Cerebellar cortex (tissue), 1 donor: ENCODE measurements at places on chromosomes 12 and 14.

- no peak for DNase-seq
Observed at GRCh38 chr14:68849416-68849815, 56.5 kb upstream of the ZFP36L1 start.

- peak; percentile 90 for DNase-seq
Observed at GRCh38 chr14:79915406-79915805, 295.9 kb downstream of the DIO2 start.

DNA sequence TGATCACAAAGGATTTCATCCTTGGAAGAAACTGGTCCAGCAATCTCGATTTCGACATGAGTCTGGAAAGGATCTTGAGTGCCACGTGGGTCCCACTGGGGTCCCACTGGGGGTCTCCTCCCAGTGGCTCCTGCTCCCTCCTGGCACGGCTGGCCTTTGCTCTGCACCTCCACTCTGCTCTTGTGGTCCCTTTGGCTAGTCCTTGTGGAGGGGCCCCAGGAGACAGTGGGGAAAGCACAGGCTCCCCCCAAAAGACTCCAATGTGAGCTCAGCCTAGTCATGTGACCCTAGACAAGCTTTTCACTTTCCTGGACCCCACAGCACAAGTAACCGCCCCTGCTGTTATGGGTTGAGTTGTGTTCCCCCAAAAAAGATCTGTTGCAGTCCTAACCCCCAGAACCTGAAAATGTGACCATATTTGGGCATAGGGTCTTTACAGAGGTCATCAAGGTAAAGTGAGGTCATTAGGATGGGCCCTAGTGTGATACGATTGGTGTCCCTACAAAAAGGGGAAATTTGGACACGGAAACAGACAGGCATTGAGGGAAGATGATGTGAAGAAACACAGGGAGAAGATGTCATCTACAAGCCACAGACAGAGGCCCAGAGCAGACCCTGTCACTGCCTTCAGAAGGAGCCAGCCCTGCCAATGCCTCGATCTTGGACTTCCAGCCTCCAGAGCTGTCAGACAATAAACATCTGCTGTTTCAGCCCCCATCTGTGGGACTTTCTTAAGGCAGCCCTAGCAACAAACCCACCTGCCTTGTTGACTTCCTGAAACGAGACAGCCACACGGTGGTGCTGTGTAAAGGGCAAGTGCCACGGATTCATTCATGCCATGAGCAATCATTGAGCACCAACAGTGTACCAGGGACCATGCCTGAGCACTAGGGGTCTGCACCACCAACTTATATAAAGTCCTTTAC lies 23.8 kb upstream of the PPP2R5C start:
- DNase-seq, result no peak

GRCh38 chr14:54622192-54622958 lies 55.4 kb downstream of the SAMD4A start:
- DNase-seq, result no peak

DNA sequence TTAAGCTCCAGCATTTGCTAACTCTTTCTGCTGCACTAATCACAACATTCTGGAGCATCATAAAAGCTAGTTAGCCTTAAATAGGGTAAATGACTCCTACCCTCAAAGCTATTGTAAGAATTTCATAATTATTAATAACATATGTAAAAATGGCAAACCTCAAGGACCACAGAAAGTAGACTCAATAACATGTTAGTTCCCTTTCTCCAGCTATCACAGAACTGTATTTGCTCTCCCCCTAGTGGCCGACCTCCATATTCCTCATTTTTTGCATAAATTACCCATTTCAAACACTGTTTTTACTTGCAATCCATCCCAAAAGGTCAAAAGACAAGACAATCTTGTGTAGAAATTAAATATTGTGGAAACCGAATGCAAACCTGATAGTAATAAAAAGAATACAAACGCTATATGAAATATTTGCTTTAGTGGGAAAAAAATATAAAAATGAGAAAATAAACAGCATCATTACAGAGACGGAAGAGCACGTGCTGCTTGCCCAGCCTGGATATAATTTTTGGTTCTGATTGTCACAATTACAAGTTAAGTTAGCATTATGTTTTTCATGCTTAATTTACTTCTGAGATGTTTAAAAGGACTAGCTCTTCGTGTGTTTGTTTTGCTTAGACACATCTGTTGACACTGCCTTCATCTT lies 97.9 kb downstream of the RERGL start:
- DNase-seq, result peak; percentile 26

GRCh38 chr14:23392613-23393012 lies 15.5 kb downstream of the MYH6 start:
- DNase-seq, result no peak

DNA sequence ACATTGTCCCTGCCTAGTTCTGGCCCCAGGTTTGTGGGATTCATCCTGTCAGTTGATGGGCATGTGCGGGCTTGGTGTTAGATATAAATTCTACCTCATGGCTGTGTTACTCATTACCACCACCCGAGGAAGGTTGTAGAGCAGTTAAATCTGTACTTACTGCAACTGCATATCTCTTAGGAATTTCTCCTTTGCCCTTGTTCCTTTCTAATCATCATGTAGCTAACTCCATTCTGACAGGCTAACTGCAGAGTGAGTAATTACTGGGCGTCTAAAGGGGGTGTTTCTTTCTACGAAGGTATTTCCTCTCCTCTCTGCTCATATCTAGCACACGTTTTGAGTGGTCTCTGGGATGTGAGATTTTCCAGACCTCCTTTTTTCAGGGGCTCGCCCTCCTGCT lies 1076.7 kb downstream of the TMTC2 start:
- DNase-seq, result no peak

GRCh38 chr14:75119056-75119455 lies 7.8 kb downstream of the NEK9 start:
- DNase-seq, result no peak

- no peak for DNase-seq
Observed at GRCh38 chr14:51491036-51491545, 160.6 kb upstream of the FRMD6 start.

GRCh38 chr14:89444516-89445125 lies 27.6 kb upstream of the FOXN3 start:
- DNase-seq, result no peak

DNA sequence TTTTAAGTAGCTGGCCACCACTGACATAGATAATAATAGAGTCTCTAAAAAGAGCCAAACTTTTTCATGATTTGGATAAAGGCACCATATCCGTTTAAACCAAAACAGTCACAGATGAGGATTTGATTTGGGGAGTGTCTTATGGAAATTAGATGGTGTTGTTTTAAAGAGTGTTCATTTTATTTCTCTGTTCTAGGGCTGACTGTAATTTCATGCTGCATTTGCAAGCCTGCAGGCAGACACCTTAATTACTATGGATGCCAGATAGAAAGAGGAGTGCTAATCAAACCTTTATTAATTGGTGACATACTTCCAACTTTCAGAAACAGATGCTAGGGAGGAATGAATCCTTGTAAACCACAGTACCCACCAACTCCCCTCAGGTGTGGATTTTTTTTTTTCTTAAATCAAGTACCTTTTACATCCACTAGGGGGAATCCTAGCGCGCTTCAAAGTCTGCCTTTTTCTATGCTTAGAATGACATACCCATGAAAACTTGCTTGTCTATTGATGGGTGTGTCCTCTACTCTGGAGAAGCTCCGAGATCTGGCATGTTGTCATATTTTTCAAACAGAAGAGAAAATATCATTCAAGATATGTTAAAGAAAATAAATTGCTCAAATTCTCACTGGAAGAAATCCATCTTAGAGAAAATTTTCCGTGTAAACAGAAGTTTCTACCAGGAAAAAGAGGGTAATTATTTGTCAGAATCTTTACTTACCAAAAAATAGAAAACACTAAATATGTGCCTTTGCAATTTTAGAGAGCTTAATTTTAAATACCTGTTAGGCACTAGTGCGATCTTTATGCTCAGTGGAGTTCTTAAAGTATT lies 14.2 kb upstream of the PLXNC1 start:
- peak; percentile 64 for DNase-seq

GRCh38 chr12:126346087-126346486 lies 1280.9 kb downstream of the AACS start:
- no peak for DNase-seq

- no peak for DNase-seq
Observed at GRCh38 chr12:132547205-132547740, 57.3 kb downstream of the FBRSL1 start.

DNA sequence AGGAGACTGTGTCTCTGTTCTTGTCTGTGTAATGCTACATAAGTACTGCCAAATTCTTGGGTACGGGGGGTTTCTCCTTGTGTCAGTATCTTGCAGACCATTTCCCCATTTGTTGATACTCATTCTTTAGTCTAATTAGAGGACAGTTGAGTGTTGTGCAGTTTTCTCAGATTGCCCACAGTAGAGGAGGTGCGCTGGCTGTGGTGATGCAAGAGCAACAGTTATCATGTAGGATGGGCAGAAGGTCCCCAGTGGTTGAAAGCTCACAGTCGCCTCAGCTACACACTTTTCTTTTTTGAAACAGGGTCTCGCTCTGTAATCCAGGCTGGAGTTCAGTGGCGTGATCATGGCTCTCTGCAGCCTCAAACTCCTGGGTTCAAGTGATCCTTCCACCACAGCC lies 37.8 kb upstream of the ATP2A2 start:
- no peak for DNase-seq

DNA sequence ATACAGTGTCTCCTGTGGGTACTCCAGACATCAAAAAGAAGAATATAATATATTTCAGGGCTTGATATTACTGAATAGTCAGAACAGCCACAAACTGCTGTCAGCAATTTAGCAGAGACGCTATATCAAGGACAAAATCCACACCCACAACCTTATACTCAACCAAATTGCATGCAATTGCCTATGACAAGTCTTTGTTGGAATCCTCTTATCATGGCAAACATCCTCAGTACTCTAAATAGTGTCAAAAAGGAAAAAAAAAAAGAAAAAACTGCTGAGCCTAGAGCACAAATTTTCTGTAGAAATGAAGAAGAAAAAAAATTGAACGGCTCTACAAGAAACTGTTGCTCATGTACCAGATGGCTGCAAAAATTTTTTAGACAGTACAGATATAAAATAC lies 485.7 kb downstream of the TMTC2 start:
- no peak for DNase-seq

- DNase-seq, result peak; percentile 94
Observed at GRCh38 chr14:26415618-26416123, 182.2 kb downstream of the NOVA1 start.

DNA sequence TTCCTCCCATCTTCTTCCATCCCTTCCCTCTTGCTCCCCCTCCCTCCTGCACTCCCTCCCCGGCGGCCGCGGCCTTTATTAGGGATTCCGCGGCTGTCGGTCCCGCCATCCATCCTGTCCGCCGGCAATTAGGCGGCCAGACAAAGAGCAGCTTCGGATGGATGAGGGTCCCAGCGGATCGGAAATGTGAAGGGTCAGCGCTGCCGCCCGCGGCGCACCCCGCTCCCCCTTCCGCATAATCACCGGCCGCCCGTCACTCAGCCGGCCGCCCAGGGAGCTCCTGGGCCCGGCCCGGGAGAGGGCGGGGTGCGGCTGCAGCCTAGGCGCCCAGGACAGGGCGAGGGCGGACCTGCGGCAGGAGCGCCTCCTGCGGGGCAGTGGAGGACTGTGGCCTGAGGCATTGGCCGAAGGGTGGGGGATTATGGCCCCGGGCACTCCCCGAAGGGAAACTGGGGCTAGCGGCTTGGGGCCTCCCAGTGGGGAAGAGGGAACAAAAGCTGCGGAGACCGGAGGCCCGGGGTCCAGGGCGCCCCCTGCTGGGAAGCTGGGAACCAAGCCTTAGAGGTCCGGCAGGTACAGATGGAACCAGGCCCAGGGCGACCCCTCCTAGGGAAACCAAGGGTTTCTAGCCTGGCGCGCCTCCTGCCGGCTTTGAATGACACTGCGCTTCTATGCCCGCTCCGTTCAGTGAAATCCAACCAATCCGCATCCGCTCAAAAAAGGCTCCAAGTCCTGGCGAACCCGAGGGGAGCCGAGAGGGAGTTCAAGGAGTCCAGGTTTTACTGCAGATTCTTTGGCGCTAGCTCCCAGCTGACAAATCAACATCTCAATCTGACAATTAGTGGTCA lies 4.4 kb upstream of the DNAJC22 start:
- DNase-seq, result peak; percentile 89

GRCh38 chr14:59417311-59417710 lies 47.9 kb downstream of the GPR135 start:
- no peak for DNase-seq

GRCh38 chr12:70619471-70620152 lies 17.6 kb downstream of the PTPRB start:
- no peak for DNase-seq

- no peak for DNase-seq
Observed at GRCh38 chr12:48092611-48093010, 13.3 kb downstream of the SENP1 start.

DNA sequence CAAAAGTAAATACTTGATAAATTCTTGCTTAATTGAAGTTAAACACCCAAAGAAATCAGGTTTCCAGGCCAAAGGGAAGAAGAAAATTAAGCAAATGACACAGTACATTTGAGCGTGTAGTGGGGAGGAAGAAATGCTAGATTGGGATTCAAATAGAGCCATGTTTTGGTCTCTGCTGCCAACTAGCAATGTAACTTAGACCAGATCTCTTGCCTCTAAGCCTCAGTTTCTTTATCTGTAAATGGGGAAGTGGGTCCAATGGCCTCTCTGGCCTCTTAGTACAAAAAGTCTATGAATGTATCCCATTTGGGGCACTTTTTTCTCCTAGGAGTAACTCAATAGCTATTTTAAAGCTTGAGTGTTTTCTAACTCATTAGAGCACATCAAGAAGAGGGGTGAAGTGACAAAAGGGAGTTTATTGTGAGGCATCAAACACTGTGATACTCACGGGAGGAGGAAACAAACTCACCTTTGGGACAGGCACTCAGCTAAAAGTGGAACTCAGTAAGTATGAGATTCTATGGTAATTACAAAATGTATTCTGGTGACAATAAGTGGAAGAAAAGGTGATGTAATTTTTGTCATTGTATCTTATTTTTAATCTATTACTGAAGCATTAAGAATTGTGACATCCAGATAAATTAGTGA lies 55.8 kb downstream of the DAD1 start:
- no peak for DNase-seq

DNA sequence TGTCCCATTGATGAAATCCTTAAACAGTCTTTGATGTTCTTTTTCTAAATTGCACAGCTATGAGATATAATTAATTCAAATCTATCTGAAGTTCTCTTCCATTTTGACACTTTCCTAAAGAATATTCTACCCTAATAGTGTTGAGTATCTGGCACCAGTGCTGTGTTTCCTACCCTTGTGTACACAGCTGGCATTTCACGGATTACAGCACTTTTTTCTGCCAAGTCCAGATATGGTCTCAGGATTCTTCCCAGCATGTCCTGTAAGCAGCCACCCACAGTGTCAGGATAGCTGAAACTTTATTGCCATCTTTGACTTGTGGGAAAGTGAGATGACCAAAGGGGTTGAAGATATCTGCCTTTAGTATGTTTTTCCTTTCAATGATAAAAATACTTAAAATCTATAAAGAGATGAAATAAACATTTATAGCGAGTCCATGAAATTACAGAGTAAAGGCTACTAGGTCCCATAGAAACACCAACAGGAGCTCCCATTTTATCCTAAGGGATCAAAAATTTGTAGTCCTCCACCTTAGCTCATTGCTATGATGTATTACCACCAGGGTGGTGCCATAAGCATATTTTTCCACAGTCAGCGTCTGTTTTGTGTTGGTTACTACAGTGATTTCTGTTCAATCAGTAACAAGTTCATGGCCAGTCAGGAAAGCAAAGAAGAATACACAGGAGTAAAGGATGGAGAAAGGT lies 96.7 kb downstream of the TRHDE start:
- DNase-seq, result no peak
